ENCODE measurements at places on chromosomes 12 and 14. TPM values are rescaled to one million over a fixed set of nuclear protein-coding genes. Genes with fewer than 3 reads are reported as not detected.

- no peak for DNase-seq
These were observed at the start of gene ACVRL1 for GRCh38 chr12:51907083-51907855. Gene ACVRL1, plus strand, starts transcription at chr12:51907504. Its CDS starts 4,971 bp downstream, at chr12:51912475.

GRCh38 chr14:22812744-22813143, 2.5 kb downstream of the SLC7A7 start:
- no peak for DNase-seq

DNA sequence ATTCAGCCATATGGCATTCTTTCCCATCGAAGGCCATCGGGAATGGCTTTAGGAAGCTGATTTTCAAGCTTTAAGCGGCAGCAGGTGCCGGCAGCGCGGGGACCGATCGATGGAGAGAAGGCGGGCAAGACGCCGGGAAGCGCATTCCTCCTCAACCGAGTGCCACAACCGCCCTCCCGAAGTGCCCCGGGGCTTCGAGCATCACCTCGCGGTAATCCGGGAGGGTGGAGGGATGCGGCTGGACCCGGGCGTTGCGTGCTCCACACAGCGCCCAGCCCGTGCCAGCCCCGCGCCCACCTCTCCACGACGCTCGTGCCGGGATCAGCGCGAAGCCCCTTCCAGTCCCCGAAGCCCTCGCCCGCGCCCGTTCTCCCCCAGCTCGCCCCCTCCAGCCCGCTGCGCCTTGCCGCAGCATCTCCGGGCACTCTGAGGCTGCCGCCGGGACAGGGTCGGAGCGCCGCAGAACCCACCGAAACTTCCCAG, 3.2 kb downstream of the USP44 start:
- DNase-seq: peak; percentile 36

- DNase-seq: no peak
These were observed 42.2 kb downstream of the PTPRO start for GRCh38 chr12:15364221-15365160.

DNA sequence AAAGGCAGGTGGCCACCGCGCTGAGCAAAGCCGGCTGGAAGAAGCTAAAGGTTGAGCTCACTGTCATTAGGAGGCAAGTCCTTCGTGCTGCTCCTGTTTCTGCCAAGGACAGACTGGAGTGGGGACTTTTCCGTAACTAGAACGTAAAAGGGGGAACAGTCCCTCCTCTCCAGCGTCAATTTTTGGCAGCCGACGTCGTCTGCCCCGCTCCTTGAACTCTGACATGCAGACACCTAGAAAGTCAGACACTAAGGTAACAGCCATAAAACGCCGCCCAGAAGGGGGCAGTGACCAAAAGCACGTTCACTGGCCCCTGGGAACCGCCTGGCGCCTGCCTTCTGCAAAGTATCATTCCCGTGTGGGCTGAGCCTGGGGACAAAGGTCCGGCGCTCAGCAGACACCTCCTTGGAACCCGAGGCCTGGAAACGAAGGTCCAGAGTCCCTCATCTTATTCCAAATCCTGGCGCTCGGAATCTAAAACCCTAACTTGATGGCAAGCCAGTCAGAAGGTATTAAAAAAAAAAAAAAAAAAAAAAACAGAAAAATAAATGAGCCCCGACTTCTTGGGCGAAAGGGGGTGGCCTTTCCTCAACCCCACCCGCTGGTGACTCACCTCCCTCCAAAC, 1.1 kb upstream of the LRP1 start:
- DNase-seq: peak; percentile 44

- no peak for DNase-seq
These were observed 15.4 kb upstream of the ZNF641 start for GRCh38 chr12:48366131-48366530.

GRCh38 chr12:54608769-54609168, 20.3 kb upstream of the PPP1R1A start:
- DNase-seq: no peak

GRCh38 chr14:98446508-98446907, 825.5 kb downstream of the BCL11B start:
- DNase-seq: no peak

GRCh38 chr14:94176808-94177207, 2.7 kb downstream of the PPP4R4 start:
- no peak for DNase-seq

DNA sequence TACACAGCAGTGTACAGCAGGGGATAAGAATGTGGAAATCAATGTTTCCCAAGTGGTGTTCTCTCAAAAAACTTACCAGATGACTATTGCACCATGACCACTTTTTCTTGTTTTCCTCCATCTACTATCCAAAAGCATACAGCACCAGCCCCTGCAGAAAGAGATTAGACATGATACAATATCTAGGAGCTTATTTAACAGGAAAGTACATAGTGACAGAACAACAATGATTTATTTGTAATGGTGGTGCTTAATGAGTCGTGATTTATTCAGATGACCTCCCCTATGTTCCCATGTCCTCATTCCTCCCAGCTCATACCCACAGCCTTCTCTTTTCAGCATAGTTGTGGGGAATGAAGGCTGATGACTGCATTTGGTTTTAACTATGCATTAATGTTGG, 413.6 kb downstream of the BTG1 start:
- no peak for DNase-seq

- DNase-seq: no peak
These were observed 520.3 kb downstream of the DIO2 start for GRCh38 chr14:79690960-79691359.

- DNase-seq: no peak
These were observed 15.0 kb downstream of the ZFYVE21 start for GRCh38 chr14:103730490-103731035.

- no peak for DNase-seq
These were observed 25.2 kb downstream of the WNK1 start for GRCh38 chr12:777550-778047.

- DNase-seq: no peak
These were observed 1257.5 kb downstream of the FSCB start for GRCh38 chr14:43249591-43249990.

- no peak for DNase-seq
These were observed 199.7 kb upstream of the LMNTD1 start for GRCh38 chr12:25752710-25753309.

DNA sequence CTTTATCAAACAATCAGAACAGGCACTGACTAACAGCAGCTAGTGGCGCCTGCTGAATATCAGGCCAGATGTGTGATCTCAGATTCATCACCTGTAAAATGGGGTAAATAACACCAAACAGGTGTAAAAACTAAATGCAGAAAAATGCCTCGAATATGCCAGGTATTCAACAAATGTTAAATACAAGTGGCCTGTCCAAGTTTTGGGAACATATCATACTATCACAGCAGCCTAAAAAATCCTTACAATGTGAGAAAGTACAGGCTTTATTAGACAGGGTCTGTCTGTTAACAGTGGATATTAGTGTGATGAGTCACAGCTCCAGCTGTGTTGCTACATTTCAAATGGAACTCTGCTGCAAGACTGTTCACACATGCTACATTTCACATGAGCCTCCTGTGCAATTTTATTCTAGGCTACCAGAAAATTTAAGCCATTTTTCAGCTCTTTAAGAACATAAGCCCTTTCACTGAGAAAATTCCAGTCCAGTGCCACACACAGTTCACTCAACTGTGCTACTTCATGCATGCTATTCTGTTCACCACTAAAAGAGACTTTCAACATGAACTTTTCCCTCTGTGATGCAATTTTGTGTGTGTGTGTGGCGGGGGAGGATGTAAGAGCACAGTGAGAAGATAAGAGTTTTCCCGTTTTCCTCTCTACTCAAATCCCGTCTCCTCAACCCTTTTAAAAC, 56.7 kb downstream of the MSRB3 start:
- DNase-seq: no peak

GRCh38 chr12:48197549-48197970, 5.5 kb downstream of the OR10AD1 start:
- DNase-seq: peak; percentile 18

GRCh38 chr14:100239840-100240667, 1.1 kb downstream of the YY1 start:
- peak; percentile 89 for DNase-seq

GRCh38 chr12:131695968-131696367, 14.9 kb upstream of the SFSWAP start:
- DNase-seq: no peak

DNA sequence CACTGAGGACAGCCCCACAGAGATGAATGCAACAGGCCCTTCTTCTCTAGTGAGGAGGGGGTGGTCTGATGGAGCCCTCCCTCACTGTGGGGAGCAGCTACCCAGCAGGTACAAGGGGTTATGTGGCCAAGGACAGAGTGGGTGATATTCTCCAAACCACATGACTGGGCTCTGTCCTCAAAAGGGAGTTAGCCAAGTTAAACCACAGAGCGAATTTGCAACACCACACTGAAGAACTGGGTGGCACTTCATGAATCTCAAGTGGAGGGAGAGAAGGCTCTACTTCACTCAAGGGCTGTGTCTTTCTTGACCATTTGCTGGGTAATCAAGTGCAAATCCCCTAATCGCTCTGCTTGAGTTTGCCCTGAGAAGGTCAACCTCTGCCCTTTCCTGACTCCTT, 12.5 kb downstream of the GPR68 start:
- no peak for DNase-seq

DNA sequence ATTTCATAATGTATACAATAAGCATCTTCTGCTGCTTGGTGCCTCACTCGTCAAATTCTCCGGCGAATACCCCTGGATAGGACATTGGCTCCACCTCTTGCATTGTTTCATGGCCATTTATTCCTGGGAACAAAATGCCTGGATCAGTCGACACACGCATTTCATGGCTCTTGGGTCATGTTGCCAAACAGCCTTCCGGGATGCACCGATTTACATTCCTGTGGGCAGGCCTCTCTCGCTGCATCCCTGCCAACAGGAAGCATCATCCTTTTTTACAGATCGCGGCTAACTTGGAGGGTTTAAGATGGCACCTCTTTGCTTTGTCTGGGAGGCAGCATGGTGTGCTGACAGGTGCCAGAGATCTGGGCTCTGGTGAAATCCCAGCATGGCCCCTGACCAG, 32.7 kb upstream of the RIMBP2 start:
- DNase-seq: no peak

DNA sequence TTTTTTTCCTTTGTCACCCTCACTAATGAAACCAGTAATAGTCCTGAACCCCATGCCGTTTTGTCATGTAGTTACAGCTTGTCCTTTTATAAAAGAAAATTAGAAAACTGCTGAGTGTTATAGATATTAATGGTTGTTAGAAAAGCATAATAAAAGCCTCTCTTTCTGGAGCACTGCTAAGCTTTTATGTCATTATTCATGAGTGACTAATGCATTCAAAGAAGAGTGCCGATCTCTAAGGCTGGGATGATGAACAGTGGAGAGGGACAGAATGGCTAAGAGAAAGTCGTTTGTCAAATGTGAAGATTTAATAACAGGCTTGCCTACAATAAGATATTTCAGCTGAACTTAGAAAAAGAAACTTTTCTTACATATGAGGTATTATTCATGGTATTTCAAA, 121.6 kb downstream of the MGAT4C start:
- no peak for DNase-seq

DNA sequence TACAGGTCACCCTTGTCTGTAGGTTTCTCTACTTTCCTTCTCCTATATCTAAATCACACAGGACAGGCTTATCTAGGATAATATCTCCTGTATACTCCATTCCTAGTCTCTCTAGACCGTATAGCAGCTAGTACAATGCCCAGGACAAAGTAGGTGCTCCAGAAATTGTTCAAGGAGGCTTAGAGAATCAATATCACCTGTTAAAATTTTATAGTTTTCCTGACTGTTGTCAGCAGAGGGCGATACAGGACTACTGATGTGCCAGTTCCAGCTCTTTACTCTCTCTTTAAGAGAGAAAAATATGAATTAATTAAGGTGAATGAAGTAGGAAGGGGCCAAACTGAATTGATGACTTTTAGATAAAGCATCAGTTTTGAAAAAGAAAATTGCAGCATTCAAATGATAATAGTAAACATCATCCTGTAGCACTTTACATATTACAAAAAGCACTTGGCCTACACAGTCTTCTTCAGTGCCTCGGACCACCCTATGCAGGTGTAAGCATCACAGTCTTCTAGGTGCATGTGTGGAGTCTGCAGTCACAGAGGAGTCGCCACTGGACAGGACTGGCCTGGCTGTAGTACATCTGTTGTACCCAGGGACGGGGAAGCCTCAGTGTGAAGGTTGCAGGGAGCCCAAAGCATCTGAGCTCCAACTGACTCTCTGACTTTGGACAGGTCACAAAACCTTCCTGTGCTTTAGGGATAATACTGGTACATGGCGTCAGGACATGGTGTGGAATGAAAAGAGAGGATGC, 61.9 kb upstream of the MAX start:
- peak; percentile 33 for DNase-seq

- DNase-seq: peak; percentile 41
These were observed 520 bp downstream of the CSRP2 start for GRCh38 chr12:76878099-76878898.

- DNase-seq: no peak
These were observed 161.1 kb upstream of the FOXN3 start for GRCh38 chr14:89578156-89578555.

DNA sequence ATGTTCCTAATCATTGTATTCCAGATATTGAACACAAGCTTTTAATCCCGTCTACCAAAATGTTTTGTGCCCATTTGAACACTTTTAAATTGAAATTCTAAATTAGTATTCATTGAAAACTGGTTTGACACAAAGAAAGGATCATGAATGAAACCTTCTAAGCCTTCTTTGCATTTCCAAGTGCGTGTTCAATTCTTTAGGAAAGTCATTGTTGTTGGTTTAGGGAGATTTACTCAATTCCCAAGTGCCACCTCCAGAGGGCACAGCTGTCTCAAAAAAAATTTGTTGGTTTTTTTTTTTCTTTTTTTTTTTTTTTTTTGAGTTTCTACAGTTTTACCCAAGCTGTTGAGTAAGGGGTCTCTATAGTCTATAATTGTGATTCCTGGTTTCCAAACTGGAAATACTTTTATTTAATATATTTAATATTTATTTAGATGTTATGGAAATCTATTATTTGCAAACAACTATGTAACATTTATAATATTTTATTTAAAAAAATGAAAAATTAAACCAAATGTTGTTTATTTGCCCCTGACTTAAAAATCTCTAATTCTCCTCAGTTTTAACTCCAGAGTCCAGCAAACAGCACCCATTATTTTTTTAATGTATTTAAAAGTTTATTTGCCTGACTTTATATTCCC, 79.9 kb downstream of the NEDD1 start:
- no peak for DNase-seq

- no peak for DNase-seq
These were observed 5.5 kb downstream of the AMN start for GRCh38 chr14:102927878-102928411.

HSP90AA1 gene
- 377 TPM for total RNA-seq

ACAD10 gene
- 34.5 TPM for total RNA-seq

KRT4 gene
- not detected for total RNA-seq

PRR13 gene
- total RNA-seq: 109 TPM

NANOG gene
- total RNA-seq: not detected

RNASE7 gene
- total RNA-seq: not detected

LTB4R2 gene
- 23.4 TPM for total RNA-seq

ANKRD33 gene
- total RNA-seq: not detected

FGF23 gene
- total RNA-seq: not detected

SRRM4 gene
- not detected for total RNA-seq

NRXN3 gene
- not detected for total RNA-seq

KRT74 gene
- not detected for total RNA-seq

NPAS3 gene
- total RNA-seq: not detected

TMEM233 gene
- total RNA-seq: not detected

GLI1 gene
- 0.21 TPM for total RNA-seq
